Stimulated activated CD4-positive, alpha-beta T cell treated with anti-CD3 and anti-CD28 coated beads, Interleukin-2, amount 100 ng/mL, for 24 hours (primary cell): ENCODE measurements at places on chromosomes 5 and 9.

DNA sequence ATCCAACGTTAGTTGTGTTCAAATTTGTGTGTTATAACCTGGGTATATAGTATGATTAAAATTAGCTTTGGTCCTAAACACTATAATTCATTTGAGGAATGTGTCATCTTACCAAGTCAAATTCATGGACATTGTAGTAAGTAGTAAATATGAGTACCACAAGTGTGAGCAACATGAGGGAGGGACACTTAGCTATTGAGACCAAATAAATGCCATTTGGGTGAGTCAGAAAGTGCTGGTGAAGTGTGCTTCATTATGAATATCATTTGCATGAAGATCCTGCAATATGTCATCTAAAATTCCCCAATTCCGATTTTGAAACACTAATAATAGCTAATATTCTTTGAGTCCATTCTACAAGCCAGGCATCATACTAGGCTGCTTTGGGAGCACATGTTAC is 336.7 kb upstream of the KIF2A start:
- no peak for DNase-seq

DNA sequence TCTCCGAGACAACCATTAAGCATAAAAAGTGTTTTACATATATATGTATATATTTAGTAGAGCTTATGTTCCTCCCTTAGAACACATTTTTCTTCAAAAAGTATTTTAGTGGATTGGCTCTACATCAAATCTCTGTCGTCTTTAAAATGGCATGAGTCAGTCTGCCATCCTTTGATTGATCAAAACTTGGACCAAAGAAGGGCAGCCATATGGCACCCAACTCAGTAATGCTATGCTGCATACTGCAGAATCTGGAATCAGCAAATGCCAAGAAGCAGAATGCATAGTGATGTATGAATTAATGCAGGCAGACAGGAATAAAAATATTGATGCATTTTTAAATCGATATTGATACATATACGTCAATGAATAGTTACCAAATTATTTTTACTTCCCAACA is 1074.4 kb downstream of the PTPRD start:
- no peak for DNase-seq

GRCh38 chr5:135569755-135570452 is 8.9 kb downstream of the CXCL14 start:
- peak; percentile 27 for DNase-seq

- DNase-seq = no peak
These were observed 8.1 kb upstream of the ARSB start for GRCh38 chr5:78993165-78993564.

GRCh38 chr5:5560016-5560415 is 137.5 kb downstream of the ICE1 start:
- no peak for DNase-seq

DNA sequence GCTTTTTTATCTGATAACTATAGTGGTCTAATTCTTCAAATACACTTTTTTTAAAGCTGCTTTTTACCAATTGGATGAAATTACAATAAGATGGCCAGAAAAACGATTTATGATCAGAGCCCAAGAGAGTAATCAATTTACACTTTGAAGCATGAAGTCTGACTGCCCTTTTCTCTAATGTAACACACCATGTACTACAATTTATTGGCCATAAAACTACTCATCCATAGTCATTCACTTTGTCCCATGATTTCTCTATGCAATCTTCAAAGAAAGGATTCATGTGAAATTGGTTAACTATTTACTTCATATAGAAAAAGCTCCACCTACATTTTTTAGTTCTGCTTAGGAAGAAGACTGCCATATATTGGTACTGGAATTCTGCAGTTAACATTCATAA is 73.6 kb upstream of the CAST start:
- no peak for DNase-seq

DNA sequence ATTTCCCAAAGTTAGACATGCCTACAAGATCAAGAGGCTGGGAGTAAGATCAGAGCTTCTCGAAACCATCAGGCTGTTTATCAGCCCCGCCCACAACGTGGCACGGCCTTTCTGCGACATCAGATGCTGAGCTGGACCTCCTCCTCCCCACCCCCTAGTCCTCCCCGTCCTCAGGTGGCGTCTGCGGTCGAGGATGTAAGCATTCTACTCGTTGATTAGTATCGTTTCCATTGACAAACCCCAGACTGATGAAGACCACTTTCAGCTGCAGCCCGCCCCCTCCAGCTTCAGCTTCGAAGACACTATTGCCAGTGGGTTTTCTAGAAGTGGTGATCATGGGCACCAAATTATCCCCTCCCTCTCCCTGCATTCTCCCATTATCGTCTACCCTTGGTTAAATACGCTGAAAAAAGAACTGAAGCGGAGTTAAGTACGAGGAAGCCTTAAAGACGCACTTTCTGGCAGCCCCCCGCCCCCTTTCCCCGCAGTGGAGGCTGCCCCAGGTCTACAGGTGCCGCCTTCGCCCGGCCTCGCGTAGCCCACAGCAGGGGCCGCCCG is 1.1 kb downstream of the PPIC start:
- no peak for DNase-seq

DNA sequence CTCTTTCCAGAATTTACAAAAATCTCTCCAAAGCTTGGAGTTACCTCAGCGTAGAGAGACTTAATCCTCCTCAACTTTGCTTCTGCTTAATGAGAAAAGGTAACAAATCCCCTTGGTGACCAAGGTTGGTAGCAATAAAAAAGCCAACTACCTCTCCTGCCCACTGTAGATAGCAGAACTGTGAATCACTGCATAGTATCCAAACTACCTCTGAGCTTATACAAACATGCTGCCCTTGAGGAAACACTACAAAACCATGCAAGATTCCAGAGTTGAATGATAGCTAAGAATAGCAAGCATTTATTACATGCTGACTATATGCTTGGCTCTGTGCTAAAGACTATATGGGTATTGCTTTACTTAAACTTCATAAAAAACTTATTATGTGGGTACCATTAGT is 2.8 kb upstream of the ADAMTS12 start:
- DNase-seq = no peak

GRCh38 chr9:89172398-89172797 is 6.2 kb downstream of the SHC3 start:
- no peak for DNase-seq

GRCh38 chr5:127839072-127839471 is 135.9 kb downstream of the CCDC192 start:
- no peak for DNase-seq

GRCh38 chr5:96506376-96506775 is 73.3 kb upstream of the PCSK1 start:
- DNase-seq = no peak

DNA sequence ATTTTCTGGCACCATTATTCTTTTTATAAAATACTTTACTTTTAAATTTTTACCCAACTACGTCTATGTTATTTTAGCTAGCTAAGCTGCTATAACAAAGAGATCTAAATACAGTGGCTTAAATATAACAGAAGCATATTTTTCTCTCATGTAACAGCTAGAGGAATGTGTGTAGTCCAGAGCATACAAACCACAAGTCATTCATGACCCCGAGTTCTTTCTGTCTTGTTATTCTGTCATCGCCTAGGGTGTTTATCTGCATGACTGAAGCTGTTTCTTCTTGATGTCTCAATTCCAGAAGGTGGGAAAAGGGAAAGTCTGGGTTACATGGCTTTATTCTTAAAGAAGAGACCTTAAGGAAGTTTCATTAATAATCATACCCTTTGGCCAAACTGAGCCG is 136.9 kb upstream of the RFX3 start:
- DNase-seq = no peak

DNA sequence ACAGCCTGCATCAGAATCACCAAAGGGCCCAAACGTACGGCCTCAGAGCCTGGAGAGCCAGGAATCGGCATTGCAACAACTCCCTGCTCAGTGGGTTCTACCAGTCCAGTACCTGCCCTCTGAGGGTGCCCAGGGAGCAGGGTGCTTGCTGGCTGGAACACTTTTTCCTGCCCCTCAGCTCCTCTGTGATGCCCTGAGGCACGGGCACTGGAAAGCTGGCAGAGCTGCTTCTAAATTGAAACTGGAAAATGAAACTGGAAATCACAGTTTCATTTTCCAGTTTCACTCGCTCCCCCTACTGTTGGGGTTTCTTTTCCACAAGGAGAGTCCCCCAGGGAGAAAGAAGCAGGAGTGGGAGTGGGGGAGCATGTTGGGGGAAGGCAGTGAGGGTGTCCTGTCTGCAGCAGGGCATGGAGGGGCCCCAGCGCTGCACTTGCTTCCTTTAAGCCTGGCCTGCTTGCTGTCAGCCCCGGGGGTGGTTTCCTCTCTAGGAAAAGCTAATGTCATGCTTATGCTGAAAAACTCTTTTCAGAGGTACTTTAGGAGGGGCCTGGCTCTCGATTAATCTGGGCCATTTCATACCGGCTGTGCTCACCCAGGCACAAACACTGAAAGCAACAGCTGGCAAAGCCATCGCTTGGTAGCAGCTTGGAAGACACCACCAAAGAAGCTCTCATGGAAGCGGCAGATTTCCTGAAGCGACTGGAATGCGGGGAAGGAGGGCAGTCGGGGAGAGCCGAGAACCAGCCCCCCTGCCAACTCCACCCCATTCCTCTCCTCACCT is 26.2 kb downstream of the IRF1 start:
- no peak for DNase-seq

- DNase-seq = no peak
These were observed 131.0 kb downstream of the ADAMTS16 start for GRCh38 chr5:5270958-5271785.

DNA sequence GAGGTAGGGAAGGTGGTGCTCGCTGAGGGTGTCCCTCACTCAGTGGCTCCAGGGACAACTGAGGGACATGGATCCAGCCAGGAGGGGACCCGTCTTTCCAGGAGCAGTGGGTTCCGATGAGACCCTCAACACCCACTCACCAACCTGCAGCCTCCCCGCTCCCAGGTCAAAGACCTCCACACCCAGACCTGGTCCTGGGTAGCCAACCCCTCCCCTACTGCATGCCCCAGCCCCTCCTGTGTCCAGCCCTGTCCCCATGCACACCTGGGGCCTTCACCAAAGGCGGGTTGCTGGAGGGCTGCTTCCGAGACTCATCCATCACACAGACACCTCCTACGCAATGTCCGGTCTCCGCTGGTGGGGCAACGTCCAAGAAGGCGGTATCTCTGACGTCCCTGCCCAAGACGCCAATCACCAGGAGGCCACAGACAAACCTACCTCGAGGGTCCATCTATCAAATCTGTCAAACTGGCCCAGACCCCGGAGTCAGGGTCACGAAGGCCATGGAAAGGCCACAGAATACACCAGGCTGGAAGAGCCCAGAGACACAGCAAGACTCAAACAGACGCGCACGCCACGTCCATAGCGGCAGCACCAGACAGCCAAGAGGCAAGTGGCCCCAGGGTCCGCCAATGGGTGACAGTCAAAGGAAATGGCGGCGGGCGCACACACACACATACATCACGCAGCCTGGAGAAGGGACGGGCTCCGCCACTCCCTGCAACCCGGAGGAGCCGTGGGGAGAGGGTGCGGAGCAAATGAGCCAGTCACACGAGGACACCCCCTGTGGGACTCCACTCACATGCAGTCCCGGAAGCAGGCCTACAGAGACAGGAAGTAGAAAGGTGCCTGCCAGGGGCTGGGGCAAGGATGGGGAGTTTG is 10.8 kb downstream of the NACC2 start:
- DNase-seq = no peak

- no peak for DNase-seq
These were observed 213.2 kb downstream of the EPB41L4A start for GRCh38 chr5:112205846-112206245.

DNA sequence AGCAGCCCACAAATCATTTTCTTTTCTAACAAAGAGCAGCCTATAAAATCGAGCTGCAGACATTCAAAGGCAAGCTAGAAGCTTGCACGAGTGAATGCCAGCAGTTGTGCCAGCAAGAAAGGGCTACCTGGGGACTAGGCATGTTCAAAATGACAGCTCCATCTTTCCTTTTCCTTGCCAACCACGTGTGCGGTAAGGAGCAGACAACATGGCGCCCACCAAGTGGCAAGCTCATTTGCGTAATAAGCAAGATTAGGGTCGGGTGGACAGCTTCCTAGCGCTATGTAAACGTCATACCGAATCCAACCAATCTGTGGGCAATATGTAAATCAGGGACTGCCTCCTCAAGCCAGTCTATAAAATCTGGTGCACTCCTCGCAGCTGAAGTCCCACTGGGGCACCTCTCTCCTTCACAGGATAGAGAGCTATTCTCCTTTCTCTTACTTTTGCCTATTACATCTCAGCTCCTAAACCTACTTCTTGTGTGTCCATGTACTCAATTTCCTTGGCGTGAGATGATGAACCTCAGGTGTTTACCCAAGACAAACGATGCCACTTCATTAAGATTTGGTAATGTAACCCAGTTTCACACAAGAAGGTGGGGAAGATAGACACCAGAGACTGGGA is 22.5 kb upstream of the SPARC start:
- no peak for DNase-seq

- no peak for DNase-seq
These were observed 45.5 kb downstream of the NIPAL4 start for GRCh38 chr5:157505496-157505895.

DNA sequence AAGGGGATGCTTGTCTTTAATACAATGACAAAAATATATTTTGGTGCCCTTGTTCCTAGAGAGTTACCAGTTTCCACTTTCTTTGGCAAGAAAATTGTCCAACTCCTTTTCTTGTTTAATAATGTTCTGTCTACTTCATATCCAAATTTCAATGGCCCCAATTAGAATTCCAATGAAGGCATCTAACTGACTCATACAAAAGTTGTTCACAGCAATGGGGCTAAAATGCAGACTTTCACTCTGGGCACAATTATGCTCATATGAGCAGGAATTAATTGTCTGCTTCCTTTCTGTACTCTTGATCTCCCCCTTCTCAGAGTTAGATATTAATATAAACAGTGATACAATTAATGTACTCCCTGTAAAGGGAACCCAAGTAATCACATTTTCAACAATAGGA is 42.1 kb upstream of the ZNF622 start:
- DNase-seq = no peak

- no peak for DNase-seq
These were observed 87.4 kb downstream of the PAX5 start for GRCh38 chr9:36946653-36947052.

DNA sequence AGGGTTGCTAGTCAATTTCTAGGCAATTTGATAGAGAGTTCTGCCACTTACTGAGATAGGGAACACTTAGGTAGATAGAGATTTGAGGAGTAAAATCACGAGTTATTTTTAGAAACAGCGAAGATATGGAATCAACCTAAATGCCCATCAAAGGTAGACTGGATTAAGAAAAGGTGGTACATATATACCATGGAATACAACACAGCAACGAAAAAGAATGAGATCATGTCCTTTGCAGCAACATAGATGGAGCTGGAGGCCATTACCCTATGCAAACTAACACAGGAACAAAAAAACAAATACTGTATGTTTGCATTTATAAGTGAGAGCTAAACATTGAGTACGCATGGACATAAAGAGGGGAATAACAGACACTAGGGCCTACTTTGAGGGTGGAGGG is 9.7 kb downstream of the ELL2 start:
- DNase-seq = no peak

- DNase-seq = no peak
These were observed 112.9 kb upstream of the ELAVL2 start for GRCh38 chr9:23938908-23939307.

GRCh38 chr5:125525356-125525755 is 778.9 kb upstream of the ZNF608 start:
- no peak for DNase-seq

- no peak for DNase-seq
These were observed 52.8 kb downstream of the VAV2 start for GRCh38 chr9:133939171-133939785.
